Activated naive CD4-positive, alpha-beta T cell (primary cell): ENCODE measurements at places on chromosomes 6 and 20.

DNA sequence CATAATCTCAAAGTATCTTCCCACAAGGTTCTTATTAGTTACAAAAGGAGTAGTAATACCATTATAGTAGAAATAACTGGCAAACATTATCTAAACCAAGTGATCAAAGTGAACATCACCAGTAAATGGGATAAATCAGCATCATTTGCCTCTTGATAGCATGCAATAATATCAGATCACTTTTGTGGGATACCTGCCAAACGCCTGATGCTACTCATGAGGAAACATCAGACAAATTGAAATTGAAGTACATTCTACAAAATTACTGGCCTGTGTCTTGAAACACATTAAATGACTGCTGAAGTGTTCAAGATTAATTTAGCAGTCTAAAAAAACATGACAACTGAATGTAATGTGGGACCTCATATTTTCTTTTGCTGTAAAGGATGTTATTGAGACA lies 208.1 kb downstream of the TINAG start:
- no peak for DNase-seq

DNA sequence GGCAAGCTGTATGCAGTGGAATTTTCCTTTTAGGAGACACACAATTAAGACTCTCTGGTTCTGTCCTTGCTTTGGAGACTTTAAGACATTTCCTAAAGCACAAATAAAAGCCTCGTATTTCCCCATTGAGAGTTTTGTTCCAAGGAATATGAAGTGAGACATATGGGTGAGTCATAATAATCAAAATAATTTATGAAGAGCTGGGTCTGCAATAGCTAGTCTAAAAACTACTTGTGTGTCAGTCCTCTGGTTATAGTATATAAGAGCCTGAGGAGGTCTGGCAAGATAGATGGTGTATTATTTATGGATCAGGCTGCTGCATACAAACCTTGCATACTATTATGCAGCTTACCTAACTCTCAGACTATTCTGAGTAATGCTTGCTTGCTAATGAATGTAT lies 142.6 kb downstream of the ADGRG6 start:
- DNase-seq = no peak

GRCh38 chr6:63816401-63816981 lies 180.9 kb downstream of the PHF3 start:
- no peak for DNase-seq

DNA sequence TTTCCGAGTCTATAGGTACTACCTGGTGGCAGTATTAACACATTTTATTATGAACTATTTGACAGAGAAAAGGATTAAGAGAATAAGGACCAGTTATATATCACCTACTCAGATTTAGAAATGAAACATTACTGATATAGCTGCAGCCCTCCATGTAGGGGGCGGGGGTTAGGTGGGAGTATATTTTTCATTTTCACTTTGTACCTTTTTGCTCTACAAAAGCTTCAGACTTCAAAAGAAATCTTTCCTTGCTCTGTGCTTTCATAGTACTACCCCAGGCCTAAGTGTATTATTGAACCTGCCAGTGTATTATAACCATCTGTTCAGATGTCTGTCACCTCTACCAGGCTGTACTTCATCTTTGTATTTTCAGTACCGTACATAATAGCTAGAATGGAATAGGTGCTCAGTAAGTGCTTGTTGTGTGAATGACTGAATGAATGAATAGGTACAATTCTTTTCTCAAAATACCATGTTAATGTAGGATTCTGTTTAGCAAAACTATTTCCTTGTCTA lies 43.0 kb downstream of the CDKAL1 start:
- DNase-seq = no peak

DNA sequence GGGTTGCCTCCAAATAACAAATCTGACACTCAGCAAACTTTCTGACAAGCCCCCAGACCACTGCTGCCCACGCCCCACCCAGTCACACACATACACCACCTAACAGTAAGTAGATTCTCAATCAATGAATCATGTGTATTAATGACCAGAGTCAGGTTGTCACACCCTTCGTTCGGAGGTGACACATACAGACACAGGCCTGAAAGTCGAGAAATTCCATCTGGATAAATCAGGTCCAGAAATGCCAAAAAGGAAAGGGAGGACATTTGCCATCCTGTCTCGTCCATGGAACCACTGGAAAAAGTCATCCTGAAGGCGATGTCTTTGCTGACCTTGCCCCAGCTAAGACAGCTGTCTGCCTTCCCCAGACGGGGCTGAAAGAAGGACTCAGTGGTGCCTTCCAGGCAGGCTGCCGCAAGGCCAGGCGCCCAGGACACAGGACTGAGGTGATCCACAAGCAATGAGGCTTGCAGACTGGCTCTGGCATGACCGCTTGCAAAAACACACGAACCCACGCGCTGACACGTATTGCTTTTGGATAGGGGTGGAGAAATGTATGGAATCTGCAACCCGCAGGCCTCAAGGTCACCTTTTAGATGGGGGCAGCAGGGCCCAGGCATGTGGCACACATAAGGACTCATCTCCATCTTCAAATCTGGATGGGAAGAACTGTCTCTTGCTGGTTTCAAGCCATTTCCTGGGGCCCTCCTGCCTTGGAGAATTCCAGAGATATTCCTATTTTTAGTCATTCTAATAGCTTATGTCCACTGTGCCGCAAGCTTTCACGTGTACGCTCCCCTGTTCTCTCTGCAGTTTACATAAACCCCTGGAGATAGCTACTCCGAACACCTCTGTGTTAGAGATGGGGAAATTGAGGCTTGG lies 9.0 kb downstream of the NFATC2 start:
- DNase-seq = no peak

DNA sequence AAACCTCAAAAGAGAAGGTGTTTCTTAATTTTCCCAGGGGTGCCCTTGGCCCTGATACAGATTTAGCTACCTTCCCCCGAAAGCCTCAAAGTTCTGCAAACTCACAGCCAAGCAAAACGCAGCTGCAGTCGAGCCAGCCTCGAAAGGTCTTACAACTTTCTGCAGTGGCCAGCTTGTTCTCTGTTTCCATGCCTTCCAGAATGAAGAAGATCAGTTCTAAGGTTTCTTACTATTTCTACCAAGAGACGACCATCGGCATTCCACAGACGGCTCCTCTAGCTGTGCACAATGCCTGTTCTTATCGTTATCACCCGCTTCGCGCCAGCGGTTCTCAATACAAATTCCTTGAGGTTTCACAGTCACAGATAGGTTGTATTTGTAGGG lies 28.5 kb upstream of the CCR6 start:
- DNase-seq = no peak

GRCh38 chr20:45097485-45098102 lies 3.3 kb downstream of the KCNS1 start:
- no peak for DNase-seq

- no peak for DNase-seq
Measured at GRCh38 chr6:75393806-75394205, 99.8 kb downstream of the FILIP1 start.

GRCh38 chr6:43216200-43216599 lies 13.1 kb downstream of the DNPH1 start:
- no peak for DNase-seq

DNA sequence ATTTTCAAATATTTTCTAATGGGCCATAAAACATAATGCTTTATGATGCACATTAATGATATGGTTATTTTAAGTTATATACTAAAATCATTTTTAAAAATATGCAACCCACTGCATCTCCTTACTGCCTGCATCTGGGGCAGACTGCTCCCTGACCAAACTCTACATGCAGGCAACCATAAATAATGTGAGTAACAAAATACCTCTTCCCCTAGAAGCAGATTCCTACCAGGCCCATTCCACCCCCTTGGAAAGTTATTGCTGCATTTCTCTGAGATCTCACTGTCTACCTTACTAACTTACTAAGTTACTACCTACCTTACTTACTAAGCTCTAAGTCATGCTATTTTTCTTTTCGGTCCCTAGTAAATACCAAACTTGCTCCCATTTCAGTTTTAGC lies 71.8 kb downstream of the ATG5 start:
- no peak for DNase-seq

GRCh38 chr6:142796571-142796970 lies 148.4 kb downstream of the HIVEP2 start:
- no peak for DNase-seq

- DNase-seq = no peak
Measured at GRCh38 chr20:42492290-42492689, 697.4 kb downstream of the PTPRT start.

DNA sequence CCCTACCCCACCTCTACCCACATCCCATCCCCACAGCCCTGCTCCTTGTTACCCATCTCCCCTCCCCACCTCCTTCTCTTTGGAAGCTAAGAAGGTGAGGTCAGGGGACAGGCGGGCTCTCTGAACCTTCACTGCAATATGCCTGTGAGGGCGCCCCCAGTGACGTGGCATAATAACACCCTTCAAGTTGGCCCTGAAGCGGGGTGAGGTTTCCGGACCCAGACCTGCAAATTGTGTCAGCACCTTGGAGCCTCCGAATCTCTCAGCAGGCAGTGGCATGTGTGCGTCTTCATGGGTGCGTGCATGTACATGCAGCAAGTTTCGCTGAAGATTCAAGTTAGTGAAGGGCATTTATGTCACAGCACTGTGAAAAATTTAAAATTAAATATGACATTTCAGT lies 114.6 kb downstream of the SOBP start:
- DNase-seq = no peak

GRCh38 chr6:72406517-72406916 lies 215.3 kb upstream of the KCNQ5 start:
- no peak for DNase-seq

DNA sequence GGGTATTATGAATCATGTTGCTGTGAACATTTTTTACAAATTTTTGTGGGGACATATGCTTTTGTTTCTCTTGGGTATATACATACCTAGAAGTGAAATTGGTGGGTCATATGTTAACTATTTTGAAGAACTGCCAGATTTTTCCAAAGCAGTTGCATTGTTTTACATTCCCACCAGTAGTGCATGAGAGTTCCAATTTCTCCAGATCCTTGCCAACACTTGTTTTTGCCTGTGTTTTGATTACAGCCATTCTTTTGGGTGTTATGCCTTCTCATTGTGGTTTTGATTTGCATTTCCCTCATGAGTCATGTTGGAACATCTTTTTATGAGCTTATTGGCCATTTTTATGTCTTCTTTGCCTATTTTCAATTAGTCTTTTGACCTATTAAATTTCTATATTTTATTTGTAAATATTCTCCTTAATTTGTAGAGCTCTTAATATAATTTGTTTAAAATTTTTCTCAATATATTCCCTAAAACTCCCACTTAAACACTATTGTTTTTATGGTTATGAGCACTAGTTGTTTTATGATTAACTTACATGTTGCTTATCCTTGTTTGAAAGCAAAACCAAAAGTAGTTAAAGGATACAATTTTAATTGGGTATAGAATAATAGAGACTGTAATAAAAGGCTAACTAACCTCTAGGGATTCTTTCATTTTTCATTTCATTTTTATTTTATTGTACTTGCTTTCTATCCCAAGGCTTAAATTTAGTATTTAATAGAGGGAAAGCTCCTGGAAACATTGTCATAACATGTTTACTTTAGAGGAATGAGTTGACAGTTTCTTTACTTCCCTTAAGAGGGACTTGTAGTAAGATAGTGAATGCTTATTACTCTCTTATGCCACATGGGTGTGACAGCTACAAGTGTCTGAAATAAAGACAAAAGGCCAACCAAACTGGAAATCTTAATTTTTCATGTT lies 5.5 kb downstream of the UBR2 start:
- no peak for DNase-seq

DNA sequence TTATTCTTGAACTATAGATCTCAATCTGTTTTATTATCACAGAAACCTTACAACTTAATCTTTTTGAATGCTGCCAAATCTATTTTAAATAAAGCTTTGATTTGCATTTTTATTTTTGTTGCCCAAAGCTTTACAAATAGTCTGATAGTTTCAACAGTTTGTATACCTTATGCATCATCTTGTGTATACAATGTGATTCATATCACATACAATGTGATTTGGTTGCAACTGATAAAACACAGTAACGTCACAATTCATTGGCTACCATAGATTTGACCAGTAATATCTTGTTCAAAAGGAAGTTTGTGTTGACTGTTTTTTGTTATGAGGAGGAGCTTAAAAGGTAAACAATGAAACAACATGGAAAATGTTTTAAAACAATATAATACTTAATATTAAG lies 110.9 kb downstream of the EYA4 start:
- DNase-seq = no peak

DNA sequence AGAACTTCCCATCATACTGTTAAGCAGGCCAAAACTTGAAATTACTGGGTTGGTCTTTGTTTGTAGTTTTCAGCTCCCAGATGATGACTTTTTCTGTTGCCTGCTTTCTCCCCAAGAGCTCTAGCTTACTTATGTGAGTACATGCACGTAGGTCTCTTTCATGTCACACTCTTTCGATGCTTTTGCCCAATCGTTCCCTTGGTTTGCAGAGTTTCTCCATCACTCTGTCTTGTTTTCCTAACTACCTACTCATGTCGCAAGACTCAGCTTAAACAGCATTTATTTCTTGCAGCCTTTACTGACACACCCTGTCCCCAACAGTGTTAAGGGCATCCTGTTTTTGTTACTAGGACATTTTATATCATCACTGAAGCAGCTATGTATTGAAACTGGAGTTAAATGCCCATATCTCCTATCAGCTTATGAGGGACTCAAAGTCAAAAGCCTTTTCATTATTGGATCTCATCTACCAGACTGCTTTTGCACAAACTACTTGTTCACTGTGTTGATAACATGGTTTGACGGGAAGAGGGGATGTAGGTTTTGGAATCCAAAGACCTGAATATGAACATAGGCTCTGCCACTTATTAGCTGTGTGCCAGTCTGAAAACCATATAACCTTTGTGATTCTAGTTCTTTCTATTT lies 2.9 kb downstream of the ARG1 start:
- DNase-seq = no peak

DNA sequence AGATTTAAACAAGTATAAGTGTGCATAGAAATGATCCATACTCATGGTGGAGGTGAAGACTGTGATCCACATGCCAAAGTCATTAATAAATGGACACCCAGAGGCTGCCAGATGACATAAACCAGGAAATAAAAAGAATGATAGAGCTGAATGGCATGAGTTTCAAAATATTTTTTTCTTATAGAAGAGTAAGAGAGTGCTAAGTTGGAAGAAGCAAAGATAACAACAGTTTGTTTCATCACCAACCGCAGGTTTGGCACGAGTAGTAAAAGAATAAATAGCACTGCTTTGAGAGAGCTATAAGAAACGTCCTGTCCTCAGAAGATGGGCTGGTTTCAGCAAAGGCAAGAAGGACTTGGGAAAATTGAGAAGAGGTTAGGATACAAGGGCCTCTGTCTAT lies 246.9 kb downstream of the UBE3D start:
- no peak for DNase-seq

DNA sequence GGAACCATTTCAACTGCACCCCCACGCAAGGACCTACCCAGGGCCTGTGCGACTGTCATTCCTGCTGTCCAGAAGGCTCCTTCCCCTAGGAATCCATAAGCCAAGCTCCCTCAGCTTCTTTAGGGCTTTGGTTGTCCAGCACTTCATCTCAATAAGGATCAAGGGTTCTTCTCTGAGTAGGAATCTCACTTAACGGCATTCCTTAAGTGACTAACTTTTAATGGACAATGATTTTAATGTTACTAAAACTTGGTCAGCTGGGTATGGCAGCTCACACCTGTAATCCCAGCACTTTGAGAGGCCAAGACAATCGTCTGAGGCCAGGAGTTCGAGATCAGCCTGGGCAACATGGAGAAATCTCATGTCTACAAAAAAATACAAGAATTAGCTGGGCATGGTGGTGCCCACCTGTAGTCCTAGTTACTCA lies 13.4 kb downstream of the UBE2V1 start:
- no peak for DNase-seq
